Spinal cord (tissue), 10 donors: ENCODE measurements at places on chromosomes 1 and 21. TPM values are rescaled to one million over a fixed set of nuclear protein-coding genes. Genes with fewer than 3 reads are reported as not detected.

Gene ALG14
- 9.3 TPM for polyA plus RNA-seq

Gene ZNF648
- 0.32 TPM for polyA plus RNA-seq

DNA sequence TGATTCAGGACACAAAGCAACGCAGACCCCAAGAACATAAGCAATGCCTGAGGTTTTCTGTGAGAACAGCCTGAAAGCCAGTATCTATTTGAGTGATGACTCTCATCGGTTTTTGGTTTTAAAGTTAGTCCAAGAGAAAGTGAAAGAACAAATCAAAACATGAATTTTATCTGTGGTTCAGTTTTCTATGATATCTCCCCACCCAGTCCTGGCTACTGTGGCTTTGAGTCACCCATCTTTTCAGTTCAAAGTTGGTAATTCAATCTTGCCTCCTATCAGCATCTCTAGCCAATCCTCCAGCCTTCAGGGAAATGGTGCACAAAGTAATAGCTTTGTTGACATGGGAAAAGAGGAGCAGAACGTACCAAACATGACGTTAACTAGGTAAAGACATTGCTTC lies 40.5 kb upstream of the KRTAP19-8 start:
- DNase-seq = no peak

GRCh38 chr1:97427371-97427770 lies 493.5 kb downstream of the DPYD start:
- DNase-seq = no peak

DNA sequence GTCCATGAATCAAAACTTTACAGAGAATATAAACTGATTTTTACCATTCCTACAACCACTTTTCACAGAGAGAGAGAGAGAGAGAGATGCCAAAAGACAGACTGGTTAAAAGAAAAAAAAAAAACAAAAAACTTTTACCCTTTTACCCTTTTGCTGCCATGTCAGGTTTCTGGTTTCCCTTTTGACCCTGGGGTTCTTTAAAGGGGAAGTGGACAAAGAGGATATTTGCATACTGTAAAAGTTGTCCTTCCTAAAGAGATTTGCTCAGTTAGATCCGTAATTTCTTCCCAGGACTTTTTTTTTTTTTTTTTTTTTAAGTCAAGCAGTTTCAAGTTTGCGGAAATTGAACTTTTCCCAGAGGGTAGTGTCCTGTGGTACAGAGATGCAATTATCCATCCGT lies 287.8 kb upstream of the RGS18 start:
- DNase-seq = no peak

DNA sequence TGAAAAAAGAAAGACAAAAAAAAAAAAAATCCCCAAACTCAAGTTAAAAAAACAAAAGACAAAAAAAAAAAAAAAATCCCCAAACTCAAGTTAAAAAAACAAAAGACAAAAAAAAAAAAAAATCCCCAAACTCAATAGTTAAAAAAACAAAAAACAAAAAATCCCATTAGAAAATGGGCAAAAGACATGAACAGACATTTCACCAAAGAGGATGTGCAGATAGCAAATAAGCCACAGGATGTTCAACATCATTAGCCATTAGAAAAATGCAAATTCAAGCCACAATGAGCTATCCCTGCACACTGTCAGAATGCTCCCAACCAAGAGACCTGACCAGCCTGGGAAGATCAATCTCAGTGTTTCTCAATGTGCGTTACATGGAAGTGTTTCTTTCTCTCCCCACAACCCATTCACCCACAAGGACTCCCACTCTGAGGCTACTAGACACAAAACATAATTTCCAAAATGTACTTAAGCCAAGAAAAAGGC lies 33.9 kb downstream of the MRAP start:
- DNase-seq = no peak

DNA sequence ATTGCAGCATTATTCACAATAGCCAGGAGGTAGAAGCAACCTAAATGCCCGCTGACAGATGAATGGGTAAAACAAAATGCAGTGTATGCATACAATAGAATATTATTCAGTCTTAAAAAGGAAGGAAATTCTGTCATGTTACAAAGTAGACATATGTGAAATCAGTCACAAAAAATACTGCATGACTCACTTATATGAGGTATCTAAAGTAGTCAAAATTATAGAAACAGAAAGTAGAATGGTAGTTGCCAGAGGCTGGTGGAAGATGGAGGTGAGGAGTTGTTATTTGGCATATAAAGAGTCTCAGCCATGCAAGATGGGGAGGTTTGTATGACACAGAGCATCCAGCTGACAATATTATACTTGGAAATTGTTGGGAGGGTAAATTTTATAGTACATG lies 43.0 kb upstream of the EGLN1 start:
- no peak for DNase-seq
